ENCODE measurements at places on chromosomes 13 and 19.

DNA sequence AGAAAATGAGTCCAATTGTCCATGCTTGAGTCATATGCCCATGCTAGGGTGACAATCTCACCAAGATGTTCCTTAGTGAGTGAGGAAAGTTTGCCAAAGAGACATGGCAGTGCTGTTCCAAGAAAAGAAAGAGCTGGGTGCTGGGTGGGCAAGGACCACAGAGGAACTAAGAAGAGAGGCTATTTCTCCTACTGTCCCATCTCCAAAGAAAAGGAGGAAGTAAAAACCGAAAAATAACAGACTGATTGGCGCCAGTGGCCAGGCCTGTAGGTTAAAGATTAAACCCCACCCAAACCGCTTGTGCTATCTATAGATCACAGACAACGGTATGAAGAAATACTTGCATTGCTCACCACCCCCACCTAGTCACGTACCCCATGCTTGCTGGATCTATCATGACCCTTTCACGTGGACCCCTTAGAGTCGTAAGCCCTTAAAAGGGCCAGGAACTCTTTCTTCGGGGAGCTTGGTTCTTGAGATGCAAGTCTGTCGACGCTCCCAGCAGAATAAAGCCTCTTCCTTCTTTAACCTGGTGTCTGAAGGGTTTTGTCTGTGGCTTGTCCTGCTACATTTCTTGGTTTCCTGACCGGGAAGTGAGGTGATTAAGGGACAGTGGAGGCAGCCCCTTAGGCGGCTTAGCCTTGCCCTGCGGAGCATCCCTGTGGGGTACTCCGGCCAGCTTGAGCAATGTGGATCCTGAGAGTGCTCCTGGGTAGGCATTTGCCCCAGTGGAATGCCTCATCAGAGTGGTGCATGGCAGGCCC lies 606.5 kb downstream of the UQCRFS1 start:
- DNase-seq = no peak

DNA sequence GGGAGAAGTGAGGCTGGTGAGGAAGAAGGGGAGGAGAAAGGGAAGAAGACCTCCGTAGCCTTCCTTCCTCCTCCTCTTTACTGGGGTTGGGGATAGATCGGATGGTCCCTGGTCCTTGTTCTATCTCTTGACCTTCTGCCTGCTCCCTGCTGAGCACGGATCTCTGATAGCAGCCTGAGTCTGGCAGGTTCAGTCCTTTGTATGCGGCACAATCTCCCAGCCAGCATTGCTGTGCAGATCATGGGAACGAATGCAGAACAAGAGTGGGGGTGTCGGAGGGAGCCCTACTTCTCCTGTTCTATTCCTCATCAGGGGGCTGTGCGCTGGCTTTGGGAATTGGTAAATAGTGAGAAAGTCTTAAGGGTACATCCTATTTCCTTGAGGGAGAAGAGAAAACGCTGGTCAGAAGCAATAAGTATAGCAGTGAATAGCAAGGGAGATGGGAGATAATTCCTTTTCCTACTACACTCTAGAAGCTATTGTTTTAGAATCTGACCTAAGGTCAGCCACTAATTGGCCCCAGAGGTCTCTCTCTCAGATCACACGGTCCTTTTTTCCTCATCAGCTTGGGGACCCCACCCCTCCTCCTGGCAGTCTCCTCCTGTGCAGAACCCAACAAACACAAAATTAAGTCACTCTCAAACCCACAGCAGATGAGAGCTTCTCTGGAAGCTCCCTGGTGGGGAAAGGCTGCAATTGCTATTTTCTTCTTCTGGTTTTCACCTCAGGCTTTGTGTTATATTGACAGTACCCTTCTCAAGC lies 41.0 kb downstream of the KL start:
- peak; percentile 1 for DNase-seq

GRCh38 chr13:83440465-83440864 lies 441.8 kb downstream of the SLITRK1 start:
- no peak for DNase-seq

DNA sequence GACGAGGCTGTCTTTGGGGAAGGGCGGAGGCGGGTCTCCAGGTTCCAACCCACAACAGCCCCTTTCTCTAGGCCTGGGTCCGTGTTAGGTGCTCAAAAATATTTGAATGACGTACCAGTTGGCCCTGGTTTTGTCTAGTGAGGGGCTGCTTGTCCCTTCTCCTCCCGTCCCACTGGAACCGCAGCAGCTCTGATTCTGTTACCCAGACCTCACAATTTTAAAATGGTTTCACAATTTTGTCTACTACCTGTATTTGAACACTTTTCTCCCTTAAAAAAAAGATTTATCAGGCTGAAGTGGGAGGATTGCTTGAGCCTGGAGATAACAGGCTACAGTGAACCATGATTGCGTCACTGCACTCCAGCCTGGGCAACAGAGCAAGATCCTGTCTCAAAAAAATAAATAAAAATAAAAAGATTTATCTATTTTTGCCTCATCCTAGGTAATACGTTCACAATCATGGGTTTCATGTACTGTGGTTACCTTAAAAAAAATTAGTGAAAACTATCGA lies 1.3 kb upstream of the IRF2BP1 start:
- no peak for DNase-seq

- no peak for DNase-seq
Observed at GRCh38 chr19:7272856-7273578, 21.2 kb downstream of the INSR start.

- DNase-seq = no peak
Observed at GRCh38 chr19:38655148-38655824, 7.8 kb downstream of the ACTN4 start.

DNA sequence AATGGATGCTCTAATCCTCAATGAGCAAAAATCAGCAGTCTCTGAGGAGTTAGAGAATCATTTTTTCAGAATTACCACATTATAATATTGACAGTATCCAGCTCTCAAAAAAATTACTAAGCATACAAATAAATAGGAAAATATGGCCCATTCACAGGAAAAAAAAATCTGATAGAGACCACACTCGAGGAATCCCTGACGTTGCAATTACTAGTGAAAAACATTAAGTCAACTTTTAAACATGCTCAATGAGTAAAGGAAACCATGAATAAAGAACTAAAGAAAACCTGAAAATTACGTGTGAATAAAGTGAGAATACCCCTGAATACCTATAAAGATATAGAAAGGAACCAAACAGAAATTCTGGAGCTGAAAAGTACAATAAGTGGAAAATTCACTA lies 38.7 kb upstream of the ZNF780A start:
- DNase-seq = no peak

Measured in kidney epithelial cell (primary cell).